ENCODE measurements at places on chromosomes 12 and 14. TPM values are rescaled to one million over a fixed set of nuclear protein-coding genes. Genes with fewer than 3 reads are reported as not detected.

C12orf50 gene
- not detected for total RNA-seq

POTEM gene
- total RNA-seq: not detected

KRT6A gene
- total RNA-seq: not detected

TMTC2 gene
- 11.9 TPM for total RNA-seq

CLEC4C gene
- total RNA-seq: not detected

RDH5 gene
- total RNA-seq: 11.9 TPM

YARS2 gene
- total RNA-seq: 40.0 TPM

OTX2 gene
- not detected for total RNA-seq

FSCB gene
- total RNA-seq: 0.12 TPM

SRRM4 gene
- under 0.01 TPM for total RNA-seq

NXPH4 gene
- 4.0 TPM for total RNA-seq

PIK3C2G gene
- not detected for total RNA-seq

WIF1 gene
- total RNA-seq: 3.3 TPM

KRT83 gene
- not detected for total RNA-seq

RAPGEF3 gene
- 6.1 TPM for total RNA-seq

IKBIP gene
- total RNA-seq: 82.9 TPM

SLC7A8 gene
- total RNA-seq: 21.5 TPM

SSPN gene
- total RNA-seq: 19.0 TPM

LPAR5 gene
- 0.12 TPM for total RNA-seq

PTHLH gene
- 0.33 TPM for total RNA-seq

KRT72 gene
- not detected for total RNA-seq

KLRB1 gene
- total RNA-seq: not detected

ARHGAP9 gene
- 0.12 TPM for total RNA-seq

WBP11 gene
- total RNA-seq: 12.4 TPM

Data from uterine smooth muscle cell (primary cell).